ENCODE measurements at places on chromosomes 1 and 21.

- peak; percentile 28 for DNase-seq
Observed at GRCh38 chr1:183218971-183219615, 33.0 kb downstream of the LAMC2 start.

GRCh38 chr1:95086949-95087533 is 14.3 kb upstream of the ALG14 start:
- DNase-seq: no peak

- no peak for DNase-seq
Observed at GRCh38 chr21:34693192-34693810, 24.5 kb downstream of the CLIC6 start.

DNA sequence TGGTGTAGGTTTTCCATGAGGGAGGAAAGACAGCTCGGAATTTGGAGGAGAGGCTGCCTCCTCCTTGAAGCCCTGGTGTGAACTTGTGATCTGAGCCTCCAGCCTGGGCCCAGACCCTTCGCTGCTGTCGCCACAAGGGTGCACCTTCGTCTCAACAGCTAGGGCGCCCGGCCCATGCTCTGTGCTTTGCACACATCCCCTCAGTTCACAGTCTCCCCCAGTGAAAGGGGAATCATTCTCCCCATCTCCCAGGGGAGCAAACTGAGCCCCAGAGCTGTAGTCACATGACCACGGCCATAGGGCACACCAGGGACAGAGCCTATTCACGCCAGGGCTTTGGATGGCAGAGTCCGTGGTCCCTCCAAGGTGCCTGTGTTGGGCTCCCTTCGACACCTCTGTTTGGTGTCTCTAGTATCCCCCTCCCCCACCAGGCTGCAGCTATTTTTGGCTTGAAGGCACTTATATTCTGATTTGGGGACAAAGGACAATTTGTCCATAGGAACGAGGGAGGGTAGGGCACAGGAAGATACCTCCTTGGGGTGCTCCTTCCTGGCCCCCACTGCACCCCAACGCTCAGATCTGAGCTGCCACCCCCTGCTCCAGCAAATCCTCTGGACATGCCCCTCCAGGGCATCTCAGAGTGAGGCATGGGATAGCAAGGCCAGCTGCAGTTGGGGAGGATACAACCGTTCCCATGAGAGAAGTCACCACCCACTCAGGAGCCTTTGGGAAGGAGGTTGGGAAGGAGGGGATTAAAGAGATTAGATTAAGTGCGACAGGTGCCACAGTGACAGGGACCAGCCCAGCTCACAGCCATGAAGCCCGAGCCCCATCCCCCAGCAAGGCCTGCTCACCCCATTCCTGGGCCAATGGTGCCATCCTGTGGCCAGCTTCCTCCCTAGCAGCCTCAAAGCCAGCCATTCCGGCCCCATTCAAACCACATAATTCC is 15.7 kb downstream of the MATN1 start:
- DNase-seq: peak; percentile 57

GRCh38 chr1:154344977-154345837 is 19.9 kb downstream of the ATP8B2 start:
- DNase-seq: peak; percentile 69

- no peak for DNase-seq
Observed at GRCh38 chr1:203555511-203556046, 61.6 kb downstream of the OPTC start.

DNA sequence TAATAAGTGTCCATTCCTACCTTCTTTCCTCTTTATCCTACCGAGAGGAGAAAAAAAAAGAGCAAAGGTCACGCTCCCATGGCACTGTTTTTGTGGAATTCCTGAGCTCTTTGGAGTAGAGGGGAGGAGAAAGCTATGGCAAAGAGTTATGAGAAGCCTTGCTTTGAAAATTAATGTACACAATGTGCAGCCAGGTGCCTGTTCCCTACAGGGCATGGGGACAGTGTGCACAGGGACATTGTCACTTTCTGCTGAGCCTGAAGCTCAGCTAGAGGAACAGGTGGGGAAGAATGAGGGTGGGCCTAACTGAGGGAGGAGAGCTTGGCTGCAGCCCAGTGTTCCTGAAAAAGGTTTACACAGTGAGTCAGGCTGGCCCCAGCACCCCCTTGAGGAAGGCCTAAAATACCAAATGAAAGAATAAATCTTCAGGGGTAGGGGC is 66.1 kb downstream of the PLXNA2 start:
- no peak for DNase-seq

- no peak for DNase-seq
Observed at GRCh38 chr1:102715150-102715549, 393.2 kb downstream of the COL11A1 start.

GRCh38 chr1:230068621-230068873 is 1.5 kb downstream of the GALNT2 start:
- DNase-seq: no peak

GRCh38 chr1:98482611-98483010 is 178.9 kb upstream of the SNX7 start:
- DNase-seq: no peak

GRCh38 chr1:223715604-223716172 is 3.3 kb downstream of the CAPN2 start:
- DNase-seq: no peak

- DNase-seq: no peak
Observed at GRCh38 chr1:208158640-208159554, 85.3 kb downstream of the PLXNA2 start.

DNA sequence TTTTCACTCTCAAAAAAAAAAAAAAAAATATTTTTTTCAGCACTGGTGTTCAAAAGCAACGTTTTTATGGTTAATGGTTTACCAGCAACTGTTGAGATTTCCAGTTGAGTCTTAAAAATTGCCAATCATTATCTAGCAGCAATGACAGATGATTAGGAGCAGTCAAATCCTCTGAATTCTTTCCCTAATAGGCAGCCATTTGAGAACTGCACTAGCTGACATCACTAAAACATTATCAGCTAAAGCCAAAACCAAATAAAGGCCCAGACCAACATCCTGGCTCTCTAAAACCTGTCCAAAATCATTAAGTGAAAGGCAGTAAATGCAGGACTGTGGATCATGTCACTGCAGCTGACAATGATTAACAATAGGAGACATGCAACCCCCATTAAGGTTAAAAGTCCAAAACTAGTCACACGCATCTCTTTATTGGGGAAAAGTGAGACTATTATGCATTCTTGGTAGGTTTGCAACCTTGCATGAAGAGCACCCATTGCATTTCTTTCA is 14.0 kb downstream of the SFPQ start:
- DNase-seq: no peak

DNA sequence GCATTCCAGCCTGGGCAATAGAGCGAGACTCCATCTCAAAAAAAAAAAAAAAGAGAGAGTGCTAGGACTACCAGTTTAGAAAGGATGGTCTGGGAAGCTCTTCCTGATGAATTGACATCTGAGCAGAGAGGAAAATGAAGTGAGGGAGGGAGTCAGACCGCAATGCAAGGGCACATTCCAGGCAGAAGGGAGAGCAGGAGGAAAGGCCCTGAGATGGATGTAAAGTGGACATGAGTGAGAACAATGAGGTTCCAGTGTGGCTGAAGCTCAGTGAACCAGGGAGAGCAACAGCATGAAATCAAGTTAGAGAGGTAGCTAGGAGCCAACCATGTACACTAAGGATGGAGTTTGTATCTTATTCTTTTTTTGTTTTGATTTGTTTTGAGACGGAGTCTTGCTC is 55.9 kb upstream of the SPOCD1 start:
- DNase-seq: no peak

- peak; percentile 23 for DNase-seq
Observed at GRCh38 chr1:89065079-89065868, at the start of gene GBP1. Gene GBP1 (minus strand): TSS chr1:89065208. CDS start chr1:89063234, 1,974 bp downstream.

DNA sequence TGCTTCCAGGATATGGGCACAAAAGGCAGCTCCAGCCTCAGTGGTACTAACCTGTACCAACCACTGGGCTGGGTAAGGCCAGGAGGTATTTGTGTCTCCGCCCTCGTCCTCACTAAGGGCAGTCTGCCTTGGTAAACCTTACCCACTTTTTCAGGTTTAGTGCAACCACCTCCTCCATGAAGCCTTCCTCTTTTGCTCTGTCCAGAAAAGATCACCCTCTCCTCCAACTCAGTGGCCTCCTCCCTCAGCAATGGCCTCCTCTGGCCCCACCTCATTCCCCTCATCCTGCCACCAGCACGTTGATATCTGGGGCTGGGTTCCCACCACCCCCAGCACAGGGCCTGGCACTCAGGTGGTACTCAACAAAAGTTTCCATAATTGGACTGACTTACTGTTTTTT is 161.5 kb downstream of the GRIK3 start:
- no peak for DNase-seq

GRCh38 chr1:222310836-222311235 is 237.1 kb downstream of the HHIPL2 start:
- DNase-seq: no peak

DNA sequence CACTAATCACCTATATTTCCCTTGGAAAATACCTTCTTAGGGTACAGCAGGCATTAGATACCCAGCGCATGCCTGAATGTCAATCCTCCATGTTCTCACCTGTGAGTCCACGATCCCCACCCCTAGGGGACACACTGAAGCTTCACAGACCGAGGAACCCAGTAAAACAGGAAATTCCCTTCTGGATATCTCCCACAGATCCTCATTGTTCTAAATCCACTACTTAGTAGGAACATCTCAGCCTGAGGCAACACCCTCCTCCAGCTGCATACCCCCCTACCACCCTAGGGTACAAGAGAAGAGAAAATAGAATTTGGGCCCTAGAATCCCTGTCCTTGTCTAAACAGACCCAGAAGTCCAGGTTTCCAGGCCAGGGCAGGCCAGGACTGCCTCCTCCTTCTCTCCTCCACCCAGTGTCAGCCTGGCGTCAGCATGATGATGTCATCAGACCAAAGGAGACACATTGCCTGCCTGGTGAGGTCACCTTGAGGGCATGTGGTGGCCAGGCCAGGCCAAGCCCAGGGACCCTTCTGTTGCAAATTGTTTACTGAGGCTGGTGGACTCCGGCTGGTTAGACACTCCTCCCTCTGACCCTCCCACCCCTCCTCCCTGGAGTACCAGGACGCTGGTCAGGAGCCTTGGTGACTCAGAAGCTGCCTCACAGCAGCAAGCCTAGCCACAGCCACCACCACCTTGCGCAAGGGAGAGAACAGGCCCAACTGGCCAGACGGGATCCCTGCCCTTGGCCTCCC is 6.2 kb downstream of the NECTIN4 start:
- no peak for DNase-seq

DNA sequence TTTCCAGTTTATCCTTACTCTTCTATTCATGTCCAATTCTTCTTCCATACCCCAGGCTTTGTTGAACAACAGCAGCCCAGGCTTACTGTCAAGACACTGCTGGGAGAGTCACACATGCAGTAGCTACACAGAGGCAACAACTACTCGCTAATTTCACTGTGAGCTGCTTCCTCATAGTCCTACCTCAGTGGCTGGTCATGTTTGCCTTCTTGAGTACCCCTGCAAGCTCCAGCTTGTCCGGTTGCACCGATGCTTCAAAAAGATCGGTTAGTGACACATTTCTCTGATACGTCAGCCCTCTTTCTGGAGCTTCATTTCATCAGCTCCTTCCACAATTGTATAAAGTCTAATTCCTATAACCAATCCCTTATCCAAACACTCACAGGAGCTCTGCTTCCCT is 246.7 kb upstream of the NFIA start:
- no peak for DNase-seq

GRCh38 chr1:115278211-115278610 is 59.8 kb downstream of the NGF start:
- DNase-seq: no peak

DNA sequence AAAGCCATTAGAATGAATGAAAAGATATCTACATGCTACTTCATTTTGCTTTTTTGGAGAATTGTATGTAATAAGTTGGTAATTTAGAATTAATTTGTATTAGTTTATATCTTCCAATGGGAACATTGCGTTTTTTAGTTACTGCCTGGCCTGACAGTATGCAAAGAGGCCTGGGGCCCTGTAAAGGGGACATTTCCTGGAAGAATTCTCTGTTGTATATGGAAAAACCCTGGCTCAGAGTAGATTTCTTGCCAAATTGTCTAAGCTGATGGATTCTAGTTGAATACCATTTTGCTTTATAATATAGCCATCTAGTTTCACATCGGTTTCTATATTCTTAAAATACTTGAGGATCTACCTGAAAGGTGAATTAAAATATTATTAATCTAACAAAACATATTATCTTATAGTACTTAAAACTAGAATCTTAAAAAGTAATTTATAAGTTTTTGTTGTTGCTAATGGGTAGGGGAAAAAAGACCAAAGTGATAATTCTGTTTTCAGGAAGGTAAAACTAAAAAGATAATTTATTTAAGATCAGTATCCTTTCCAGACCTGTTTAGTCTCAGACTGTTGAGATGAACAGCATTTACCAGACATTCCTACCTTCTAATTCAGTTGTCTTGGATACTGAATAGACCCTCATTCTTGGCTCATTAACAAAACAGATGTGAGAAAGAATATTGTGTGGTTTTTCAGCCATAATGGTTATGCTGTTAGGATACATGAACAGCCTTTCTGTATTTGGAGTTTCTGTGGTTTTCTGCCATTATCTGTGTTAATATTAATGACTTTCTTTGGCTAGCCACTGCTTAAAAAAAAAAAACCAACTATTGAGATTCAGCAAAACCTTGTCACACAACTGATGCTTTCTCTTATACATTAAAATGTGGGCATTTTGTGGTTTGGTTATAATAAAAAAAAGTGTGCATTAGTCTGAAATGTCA is 4.8 kb downstream of the AGO3 start:
- DNase-seq: no peak

GRCh38 chr1:195141294-195141693 is 1466.9 kb downstream of the KCNT2 start:
- no peak for DNase-seq

GRCh38 chr1:1124508-1124785 is 8.6 kb upstream of the C1orf159 start:
- no peak for DNase-seq

GRCh38 chr1:39564941-39565340 is 11.6 kb downstream of the PABPC4 start:
- no peak for DNase-seq

GRCh38 chr1:174448974-174449373 is 1.2 kb downstream of the GPR52 start:
- no peak for DNase-seq

DNA sequence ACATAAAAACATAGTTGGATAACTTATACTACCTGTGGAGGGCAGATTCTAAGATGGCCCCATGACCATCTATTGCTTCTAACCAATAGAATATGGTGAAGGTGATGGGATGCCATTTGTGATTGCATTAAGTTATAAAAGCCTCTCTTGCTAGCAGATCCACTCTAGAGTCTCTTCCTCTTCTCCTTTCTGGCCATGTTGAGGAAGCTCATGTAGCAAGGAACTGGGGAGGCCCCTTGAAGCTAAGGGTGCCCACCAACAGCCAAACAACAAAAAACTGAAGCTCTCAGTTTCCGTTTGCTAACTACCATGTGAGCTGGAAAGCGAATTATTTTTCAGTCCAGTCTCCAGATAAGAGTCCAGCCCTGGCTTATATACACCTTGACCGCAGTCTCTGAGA is 16.0 kb upstream of the AGO1 start:
- DNase-seq: no peak

DNA sequence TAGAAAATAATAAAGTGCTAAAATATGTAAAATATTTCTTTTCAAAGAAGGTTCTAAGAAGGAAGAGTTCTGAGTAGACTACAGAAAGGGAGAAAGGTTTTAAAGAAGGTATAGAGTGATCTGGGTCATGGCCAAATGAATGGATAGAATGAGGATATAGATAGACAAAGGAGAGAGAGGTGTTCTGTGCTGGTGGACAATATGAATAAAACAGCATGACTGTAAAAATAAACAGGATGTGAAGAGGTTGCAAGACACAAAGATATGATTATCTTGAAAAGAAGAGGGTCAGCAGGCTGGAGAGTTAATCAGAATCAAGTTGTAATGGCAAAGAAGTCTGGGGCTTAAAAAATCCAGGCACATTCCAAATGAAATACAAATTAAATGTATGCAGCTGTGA is 86.7 kb upstream of the GNG4 start:
- DNase-seq: no peak

GRCh38 chr1:162351246-162351842 is 25.3 kb downstream of the SPATA46 start:
- no peak for DNase-seq
